ENCODE measurements at places on chromosomes 16 and 17.
A peak's percentile ranks its signal among the peaks of the same experiment; 100 is the strongest.

DNA sequence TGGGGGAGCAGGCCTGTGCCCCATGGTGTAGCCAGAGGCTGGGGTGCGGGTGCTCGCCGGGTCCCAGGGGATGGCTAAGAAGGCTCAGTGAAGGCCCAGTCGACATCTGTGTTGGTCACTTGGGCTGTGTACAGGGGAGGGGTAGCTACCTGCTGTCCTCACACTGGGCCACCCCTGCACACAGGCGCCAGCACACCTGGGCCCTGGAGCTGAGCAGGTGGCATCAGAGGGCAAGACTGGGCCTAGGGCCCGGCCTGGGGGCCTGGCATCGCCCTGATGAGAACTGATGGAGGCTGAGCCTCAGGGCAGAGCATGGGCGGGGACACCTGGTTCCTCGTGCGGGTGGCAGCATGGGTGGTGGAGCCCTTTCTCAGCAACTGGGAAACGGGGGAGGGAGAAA, 870 bp upstream of the CTRB2 start:
- DNase-seq: no peak

- DNase-seq: no peak
Measured at GRCh38 chr16:3872216-3872895, 8.2 kb downstream of the CREBBP start.

GRCh38 chr16:65783709-65784474, 582.6 kb upstream of the CDH5 start:
- no peak for DNase-seq

DNA sequence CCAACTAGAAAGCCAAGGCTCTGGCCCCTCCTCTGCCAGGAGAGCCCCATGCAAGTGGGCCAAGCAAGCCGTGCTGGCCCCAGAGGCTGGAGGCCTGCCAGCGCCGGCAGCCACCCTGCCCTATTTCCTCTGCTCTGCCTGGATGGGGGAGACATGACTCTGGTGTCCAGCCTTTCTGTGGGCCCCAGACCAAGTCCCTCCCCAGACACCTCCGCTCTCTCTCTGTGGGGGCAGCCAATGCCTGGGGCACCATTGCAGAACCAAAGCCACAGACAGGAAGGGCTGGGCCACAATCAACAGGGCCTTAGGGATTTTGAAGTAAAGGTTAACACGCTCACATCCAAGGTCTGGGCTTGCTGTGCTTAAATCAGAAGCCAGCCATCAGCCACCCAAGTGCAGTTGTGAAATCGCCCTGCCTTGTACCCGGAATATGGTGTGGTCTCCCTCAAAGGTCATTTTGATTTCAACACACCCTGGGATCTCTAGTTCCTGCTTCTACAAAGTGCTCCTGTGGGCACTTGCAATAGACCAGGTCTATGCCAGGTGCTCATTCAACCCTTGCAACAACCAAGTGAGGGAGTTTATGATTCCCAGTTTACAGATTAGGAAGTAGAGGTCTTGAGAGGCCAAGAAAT, 63.5 kb upstream of the TEX2 start:
- peak; percentile 57 for DNase-seq

- DNase-seq: peak; percentile 51
Measured at GRCh38 chr16:46961373-46962353, 11.8 kb downstream of the DNAJA2 start.

DNA sequence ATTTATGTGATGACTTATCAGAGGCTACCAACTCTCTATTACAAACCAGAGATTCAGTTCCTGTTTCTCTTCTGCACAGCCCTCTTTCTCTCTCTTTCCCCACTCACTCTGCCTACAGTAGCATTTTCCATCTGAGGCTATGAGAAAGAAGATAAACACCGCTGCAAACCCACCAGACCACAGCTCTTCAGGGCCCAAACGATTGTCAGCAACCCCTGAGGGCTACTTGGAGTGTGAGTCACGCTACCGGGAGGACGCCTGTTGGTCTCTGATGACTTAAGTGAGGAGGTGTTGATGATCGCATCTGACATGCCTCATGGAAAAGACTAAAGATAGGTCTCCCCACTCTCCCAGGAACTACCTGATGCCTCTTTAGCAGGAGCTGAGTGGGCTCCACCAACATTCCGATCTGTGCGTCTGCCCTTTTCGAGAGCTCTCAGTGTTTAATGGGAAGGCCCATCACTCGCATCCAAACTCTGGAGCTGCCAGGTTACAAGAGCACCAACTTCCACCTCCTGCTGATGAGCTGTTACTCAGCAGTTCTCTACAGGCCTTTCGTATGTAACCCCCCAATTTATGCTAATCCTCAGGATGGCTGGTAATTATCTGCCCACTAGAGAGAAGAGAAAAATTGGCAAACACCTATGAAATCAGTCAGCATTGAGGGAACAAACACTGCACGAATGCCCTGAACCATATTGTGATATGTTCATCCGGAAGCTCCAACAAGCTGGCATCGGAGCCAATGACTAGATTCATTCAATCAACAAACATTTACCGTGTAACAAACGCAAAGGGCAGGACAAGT, 9.2 kb downstream of the GRIN2A start:
- DNase-seq: no peak

- no peak for DNase-seq
Measured at GRCh38 chr16:24352746-24353145, 96.6 kb downstream of the CACNG3 start.
